Right ventricle myocardium inferior (tissue), 1 donor: ENCODE measurements at places on chromosomes 1 and 21. TPM values are rescaled to one million over a fixed set of nuclear protein-coding genes. Genes with fewer than 3 reads are reported as not detected.

Gene FNDC10
- 3.0 TPM for total RNA-seq

DNA sequence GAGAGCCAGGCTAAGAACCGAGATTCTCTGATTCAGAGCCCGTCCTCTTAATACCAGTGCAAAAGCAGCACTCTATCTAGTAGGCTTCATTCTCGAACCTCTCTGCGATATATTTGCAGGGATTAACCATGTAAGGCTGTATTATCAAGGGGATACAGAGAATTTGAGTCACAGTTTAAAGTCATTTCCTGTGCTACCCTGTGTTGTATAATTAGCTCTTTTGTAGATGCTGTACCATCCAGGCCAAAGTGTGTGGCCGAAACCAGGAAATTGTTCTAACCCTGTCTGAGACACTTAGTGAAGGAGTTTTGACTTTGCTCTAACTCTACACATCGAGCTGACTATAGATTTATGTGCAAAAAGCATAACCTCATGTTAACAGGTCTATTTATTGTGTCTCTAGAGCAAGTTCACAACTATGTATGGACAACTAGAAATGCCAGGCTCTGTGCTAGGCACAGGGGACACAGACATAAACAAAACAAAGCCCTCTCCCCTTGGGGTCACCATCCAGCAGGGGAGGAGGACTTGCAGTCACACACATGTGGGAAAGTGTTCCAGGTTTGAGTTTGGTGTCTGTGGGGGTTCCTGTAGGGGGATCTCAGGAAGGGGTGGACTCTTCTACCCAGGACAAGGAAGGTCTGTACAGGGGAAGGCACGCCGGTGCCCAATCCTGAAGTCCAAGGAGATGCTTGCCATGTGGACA lies 182.2 kb downstream of the DHRS3 start:
- no peak for DNase-seq

DNA sequence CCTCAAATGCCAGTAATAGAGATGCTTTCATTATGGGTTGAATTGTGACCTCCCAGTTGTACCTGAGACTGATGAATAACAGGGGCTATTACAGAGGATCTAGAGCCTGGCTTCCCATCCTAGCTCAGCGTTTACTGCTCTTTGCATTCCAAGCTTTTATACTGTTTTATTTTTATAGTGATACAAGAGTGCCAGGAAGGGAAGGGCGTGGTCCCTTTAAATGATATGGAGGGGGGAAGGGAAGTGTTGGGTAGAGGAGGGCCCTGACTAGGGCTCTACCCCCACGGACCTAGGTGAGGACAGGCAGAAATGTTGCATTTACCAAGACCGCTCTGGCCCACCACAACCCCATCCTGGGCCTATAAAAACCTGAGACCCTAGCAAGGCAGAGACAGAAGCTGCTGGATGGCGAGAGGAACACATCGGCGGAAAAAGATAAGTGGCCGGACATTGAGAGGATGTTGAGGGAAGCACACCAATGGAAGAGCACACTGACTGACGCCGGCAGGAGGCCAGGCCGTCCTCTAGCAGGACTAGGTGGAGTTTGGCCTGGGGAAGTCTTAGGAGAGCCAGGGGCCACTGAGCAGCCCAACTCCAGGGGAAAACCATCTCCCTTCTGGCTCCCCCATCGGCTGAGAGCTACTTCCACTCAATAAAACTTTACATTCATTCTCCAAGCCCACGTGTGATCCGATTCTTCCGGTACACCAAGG lies 1025.9 kb downstream of the TTLL7 start:
- no peak for DNase-seq

Gene SLC16A1
- total RNA-seq = 137 TPM

Gene TEDDM1
- not detected for total RNA-seq

Gene FBLIM1
- total RNA-seq = 97.6 TPM

Gene NHLH1
- not detected for total RNA-seq

DNA sequence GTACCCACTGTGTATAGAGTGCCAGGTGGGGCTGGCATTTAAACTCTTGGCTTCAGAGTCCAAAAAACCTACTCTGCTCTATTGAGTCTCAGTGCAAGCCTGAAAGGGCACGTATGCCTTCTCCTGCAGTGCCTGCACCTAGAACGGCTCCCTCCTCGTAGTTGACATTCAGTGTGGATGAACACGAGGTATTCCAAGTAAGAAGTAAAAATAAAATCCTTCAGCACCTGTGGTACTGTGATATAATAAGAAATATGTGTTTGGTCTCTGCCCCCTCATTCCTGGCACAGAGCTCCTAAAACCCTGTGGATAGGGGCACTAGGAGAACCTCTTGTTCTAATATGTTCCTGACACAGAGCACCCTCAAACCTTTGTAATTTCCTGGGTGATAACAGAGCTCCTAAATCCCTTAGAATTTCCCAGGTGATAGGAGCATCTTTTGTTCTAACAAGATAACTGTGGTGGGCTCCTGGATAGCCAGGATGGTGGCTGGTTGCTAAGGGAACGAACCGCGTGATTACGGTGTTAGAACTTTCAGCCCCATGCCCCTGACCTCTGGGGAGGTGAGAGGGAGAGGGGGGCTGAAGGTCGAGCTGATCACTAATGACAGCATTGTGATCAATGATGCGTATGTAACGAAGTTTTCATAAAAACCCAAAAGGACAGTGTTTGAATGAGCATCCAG lies 16.8 kb downstream of the UCK2 start:
- no peak for DNase-seq

- no peak for DNase-seq
Observed at GRCh38 chr1:89104687-89105086, 21.2 kb downstream of the GBP2 start.

DNA sequence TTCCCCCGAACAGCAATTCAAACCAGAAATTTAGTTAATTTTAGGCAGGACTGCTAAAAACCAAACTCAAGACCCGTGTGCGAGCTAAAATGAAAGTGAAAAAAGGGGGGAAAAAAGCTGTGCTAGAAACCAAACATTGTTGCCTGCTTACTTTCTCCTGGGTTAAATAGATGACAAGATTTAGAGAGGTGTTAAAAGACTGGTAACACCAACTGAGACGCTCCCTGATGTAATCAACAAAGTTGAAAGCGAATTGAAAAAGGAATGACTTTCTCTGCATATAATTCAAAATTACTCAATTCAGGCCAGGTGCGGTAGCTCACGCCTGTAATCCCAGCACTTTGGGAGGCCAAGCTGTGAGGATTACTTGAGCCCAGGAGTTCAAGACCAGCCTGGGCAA lies 6.8 kb downstream of the CDCA8 start:
- no peak for DNase-seq

DNA sequence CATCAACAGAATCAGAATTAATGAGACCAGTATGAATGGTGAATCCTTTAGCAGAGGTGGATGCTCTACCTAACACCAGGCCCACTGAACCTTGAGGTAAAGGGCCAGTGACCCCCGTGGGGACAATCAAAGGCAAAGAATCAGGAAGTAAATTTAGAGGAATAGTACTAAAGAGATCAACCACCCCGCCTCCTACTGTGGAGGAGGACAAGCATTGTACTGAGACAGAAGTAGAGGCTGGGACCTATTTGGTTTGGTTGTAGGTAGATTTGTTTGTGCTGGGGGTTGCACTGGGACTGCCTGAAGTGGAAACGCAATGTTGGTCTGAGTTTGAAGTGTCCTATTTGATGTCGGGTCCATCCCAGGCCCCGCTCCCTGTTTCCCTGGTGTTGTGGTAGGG lies 9.5 kb downstream of the CD48 start:
- DNase-seq = no peak

DNA sequence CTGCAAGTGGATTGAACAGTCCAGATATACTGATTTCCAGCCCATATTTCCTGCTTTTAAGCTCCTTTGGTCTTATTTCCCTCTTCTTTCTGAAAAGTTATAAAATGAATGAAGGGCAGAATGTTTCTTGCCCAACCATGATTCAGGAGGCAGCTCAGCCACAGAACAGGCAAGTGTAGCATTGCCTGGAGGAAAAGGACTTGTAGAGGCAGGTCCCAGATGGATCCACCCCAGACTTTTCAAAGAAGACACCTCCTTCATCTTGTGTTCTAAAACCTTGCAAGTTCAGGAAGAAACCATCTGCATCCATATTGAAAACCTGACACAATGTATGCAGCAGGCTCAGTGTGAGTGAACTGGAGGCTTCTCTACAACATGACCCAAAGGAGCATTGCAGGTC lies at the start of gene CLCA2:
TSS of gene CLCA2 (plus strand) at position 299 of the 400 bp plus-strand sequence. CDS start at position 376, 77 bp downstream.
- no peak for DNase-seq

DNA sequence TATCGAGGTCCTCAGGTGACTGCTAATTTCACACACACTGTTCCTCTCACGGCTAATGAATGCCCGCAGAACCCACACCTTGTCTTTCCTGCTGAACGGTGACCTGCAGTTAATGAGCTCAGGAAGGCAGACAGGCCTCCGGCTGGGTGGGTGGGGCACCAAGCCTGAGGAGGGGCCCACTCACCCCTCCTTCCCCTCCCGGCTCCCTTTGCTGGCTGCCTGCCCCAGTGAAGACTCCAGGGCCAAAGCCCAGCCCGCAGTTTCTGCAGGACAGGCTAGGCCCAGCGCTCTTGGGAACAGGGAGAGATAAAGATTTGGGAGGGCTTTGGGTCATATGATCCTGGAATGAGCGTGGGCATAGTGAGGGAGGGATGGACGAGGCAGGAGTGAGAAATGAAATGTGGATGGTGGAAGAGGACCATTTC lies 26.4 kb downstream of the FOXO6 start:
- DNase-seq = peak; percentile 89

Gene CYP4A11
- not detected for total RNA-seq

DNA sequence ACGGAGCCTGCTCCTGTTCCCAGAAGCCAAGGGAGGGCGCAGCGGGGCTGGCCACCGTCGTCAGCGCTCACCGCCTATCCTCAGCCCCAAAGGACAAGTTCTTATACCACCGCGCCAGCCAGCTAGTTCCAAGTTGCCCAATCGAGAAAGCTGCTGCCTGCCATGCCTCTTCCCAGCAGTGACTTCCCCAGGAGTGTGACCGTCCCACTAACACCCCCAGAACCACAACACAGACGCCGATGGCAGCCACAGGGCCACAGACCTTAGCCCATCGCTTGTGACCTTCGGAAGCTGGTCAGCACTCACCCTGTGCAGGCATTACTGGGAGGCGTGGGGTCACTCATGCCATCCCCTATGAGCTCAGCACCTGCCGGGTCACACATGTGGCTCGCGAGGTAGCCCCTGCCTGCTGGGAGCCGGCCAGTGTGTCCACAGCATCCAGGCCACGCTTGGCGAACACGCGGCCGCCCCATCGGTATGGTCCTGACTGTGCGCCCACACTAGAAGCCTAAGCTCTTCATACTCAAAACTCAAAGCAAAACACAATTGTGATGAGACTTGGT lies 20.1 kb downstream of the NADK start:
- DNase-seq = peak; percentile 52

- no peak for DNase-seq
Observed at GRCh38 chr1:219174460-219175211, 958 bp downstream of the LYPLAL1 start.

Gene FCGR1A
- 1.4 TPM for total RNA-seq

DNA sequence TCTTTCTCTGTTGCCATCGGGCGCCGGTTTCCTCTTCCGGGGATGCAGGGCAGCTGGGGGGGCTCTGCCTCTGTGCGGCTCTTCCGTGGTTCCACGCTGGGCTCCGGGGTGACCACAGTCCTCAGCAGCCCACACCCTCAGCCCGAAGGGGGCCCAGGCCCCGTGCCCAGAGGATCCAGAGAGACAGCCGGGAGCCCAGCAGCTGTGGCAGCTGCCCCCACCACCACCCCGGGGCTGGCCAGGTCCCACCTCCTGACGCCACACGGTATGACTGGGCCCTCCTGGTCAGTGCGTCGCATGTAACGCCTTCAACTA lies 172.2 kb downstream of the PRDM16 start:
- DNase-seq = peak; percentile 42

GRCh38 chr1:182301467-182302198 lies 90.0 kb downstream of the GLUL start:
- DNase-seq = peak; percentile 80
